DMS153 (cell line): ENCODE measurements at places on chromosomes 1 and 21.

DNA sequence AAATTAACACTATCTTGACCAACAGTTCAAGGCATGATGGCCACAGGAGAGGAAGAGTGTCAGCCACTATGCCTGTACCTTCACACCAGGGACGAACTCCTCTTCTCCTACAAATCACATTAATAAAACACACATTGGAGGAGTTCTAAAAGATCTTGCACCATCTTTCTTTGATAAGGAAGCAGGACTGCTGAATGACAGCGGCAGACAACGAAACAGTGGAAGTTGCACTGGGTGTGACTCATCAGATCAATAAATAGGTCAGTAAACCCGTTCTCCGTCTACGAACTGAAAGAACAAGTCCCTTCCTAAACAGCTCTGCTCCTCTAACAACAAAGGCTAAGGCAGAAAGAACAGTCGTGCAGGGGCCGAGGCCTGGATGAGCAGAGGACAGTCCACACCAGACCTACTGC is 23.1 kb downstream of the UBE2G2 start:
- peak; percentile 5 for DNase-seq

GRCh38 chr1:171292799-171293198 is 21.2 kb upstream of the FMO4 start:
- DNase-seq, result no peak

DNA sequence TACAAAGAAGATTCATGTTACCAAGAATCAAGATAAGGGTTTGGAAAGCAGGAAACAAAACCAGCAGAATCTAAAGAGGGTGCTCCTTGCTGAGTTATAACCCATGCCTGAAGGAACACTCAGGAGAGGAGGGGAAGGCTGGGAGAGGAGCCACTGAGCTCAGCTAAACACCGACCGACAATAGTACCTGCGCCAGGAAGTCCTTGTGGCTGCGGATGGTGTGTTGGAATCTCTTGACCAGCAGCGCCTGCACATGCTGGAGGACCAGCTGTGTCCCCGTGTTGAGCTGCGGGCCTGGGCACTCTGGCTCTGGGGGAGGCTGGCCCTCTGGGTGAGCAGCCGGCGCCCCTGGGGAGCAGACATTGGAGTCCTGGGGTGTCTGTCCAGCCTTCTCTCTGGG is 89.4 kb downstream of the ABCA4 start:
- DNase-seq, result no peak

DNA sequence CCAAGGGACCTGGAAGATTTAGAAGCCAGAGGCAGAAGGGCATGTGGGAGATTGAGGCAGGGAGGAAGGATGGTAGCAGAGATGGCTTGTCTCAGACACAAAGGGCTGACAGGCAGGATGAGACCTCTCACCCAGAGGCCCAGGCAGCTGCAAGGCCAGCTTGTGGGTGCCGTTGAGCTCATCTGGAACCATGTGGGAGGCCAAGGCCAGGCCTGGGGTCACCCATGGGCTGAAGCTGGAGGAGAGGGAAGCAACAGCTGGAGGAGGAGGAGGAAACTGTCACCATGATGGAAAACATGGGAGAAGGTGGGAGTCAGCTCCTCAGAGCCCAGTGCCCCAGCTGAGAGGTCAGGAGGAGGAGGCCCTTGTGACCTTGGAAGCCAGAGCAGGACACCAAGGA is 6.4 kb downstream of the CRABP2 start:
- DNase-seq, result no peak

DNA sequence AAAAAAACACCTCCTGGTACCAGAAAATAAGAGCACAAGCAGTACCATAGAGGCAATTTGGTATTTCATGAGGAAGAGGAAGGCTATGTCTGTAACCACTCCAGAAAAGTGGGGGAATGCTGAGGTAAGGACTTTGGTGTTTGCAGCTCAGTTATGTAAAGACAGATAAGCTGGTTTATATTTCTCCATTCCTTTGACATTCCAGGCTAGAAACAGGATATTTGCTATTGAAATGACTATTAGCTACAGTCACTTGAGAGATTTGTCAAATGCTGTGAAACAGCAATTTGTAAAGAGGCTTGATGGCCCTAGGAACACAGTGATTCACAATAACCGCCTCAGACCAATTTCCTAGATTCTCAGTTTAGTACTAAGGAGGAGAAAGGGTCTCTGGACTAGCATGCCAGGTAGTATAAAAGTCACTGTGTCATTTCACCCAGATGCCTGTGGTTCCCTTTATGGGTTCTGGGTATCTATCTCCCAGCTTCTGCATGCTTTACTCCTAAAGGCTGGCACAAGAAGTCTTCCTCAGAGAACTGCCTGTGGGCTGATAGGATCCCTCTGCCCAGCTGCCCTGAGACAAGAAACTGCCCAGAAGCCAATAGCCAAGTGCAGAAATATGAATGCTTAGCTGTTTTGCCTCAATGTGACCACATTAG is 80.5 kb downstream of the VCAM1 start:
- no peak for DNase-seq

DNA sequence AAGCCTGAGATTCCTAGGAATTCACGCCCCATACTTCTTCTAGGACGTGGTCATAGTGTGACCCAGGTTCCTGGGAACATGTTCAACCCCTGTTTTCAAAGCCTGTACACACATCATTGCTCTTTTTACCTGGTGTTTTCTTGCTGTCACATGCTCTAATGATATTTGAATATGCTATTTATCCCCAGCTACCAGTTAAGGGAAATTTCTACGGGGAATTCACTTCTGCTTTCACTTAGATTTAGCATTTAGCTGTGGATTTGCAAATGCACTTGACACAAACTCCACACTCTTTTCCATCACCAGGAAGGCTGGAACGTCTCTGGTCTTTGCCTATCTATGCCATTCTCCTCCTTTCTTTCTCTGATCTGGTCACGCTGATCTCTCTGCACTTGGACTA is 11.3 kb upstream of the SAMSN1 start:
- DNase-seq, result no peak

GRCh38 chr1:35539824-35540261 is 17.4 kb downstream of the KIAA0319L start:
- no peak for DNase-seq

- DNase-seq, result no peak
These were observed 113.7 kb upstream of the DPYD start for GRCh38 chr1:98034505-98034904.

GRCh38 chr1:5973771-5974170 is 18.5 kb downstream of the NPHP4 start:
- DNase-seq, result no peak

- no peak for DNase-seq
These were observed 23.0 kb upstream of the SPSB1 start for GRCh38 chr1:9269721-9270120.

GRCh38 chr1:199173356-199173755 is 534.5 kb downstream of the PTPRC start:
- no peak for DNase-seq

DNA sequence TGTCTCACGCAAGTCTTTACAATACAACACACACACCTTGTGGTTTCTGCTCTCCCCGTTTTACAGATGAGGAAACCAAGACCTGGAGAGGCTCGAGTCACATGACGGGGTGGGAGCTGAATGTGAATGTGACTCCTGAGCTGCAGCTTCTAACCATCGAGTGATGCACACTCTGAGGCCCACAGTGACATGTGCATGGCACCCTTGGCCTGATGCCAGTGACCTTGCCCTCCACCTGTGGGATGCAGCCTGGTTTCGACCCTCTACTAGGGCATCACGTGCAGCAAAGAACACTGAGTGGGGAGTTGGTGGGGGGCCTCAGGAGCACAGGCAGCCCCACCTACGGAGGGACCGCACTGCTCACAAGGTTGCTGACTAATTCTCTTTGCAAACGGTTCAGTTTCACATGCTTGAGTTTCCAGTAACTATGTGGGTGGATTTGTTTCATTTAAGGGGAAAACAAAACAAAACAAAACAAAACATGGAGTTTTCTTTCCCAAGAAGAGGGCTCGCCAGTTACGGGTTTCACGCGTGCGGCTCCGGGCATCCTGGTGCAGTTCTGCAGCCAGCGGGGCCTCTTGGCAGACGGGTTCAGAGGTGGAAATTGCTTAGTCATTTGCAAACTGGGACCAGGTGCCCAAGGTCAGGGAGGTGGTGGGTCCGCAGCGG is 22.9 kb downstream of the SPSB1 start:
- no peak for DNase-seq

DNA sequence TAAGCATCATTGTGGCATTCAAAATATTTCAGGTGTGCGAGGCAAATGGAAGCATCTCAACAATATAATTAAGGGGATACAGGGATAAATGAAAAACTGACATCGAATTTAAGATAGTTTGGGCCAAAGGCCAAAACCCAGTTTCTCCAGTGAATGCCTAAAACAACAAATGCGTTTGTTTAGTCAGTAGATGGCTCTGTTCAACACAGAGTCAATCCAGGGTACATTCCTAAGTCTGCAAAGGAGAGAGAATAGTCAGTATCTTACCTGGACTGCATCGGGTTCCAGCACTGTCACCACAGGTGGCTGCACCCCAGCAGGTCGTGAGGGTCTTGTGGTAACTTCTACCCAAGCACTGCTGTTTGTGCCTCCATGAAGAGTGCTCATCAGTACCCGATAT is 321.1 kb downstream of the KCTD3 start:
- peak; percentile 50 for DNase-seq
